ENCODE measurements at places on chromosomes 12 and 14. TPM values are rescaled to one million over a fixed set of nuclear protein-coding genes. Genes with fewer than 3 reads are reported as not detected.

The CLEC7A gene
- total RNA-seq, result 0.17 TPM

The FITM1 gene
- total RNA-seq, result 0.26 TPM

GRCh38 chr14:69519204-69520100 is 34.9 kb downstream of the PLEKHD1 start:
- DNase-seq, result no peak

The TPH2 gene
- not detected for total RNA-seq

The PROX2 gene
- total RNA-seq, result not detected

DNA sequence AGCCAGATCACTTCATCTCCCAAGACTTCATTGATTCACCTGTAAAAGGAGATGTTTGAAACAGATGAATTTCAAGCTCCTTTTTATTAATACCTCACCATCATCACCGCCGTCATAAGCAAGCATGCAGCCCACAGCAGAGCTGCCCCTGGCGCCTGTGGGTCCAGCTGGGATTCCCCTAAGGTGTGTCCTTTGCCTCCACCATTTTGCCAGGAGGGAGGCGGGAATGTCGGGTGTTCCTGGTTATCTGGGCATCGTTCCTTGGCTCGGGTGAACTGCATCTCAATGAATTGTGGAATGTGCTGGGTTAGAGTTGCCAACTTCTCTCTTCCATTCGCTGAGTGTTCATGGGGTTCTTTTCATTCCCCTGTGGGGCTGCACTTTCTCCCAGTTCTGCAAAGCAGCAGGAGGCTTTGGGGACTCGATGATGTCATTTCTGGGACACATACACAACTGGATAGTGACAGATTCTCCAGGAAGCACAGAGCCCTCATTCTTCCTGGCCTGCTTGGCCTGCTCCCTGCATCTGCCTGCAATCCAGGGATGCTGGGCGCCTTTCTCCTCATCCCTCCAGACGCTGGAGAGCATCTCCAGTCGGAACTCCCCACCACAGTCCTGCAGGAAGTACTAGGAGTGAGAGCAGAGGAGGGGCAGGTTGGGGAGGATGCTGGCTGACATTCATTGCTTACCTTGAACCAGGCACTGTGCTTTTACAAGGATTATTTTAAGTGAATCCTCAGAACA is 10.1 kb downstream of the CCND2 start:
- no peak for DNase-seq

DNA sequence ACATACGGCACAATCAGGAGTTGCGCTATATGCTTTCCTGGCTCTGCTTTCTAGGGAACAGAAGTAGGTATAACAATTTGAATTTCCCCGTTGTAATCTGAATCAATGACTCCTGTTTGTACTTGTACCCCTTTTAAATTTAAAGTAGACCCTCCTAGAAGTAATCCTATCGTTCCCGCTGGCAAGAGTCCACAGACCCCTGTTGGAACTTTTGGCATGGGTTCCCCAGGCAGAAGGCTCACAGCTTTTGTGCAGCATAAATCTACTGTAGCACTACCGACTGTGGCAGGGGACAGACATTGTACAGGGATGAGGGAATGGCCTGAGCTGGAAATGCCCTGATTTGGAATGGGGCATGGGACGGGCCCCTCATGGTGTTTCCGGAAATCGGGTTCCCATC is 705.2 kb downstream of the LRFN5 start:
- DNase-seq, result no peak

The FAM90A1 gene
- total RNA-seq, result 0.36 TPM

GRCh38 chr12:6934110-6934509 is 6.4 kb downstream of the ATN1 start:
- DNase-seq, result no peak

The CHGA gene
- not detected for total RNA-seq

The PLCZ1 gene
- total RNA-seq, result not detected

The PLEKHG7 gene
- not detected for total RNA-seq

The MMP17 gene
- total RNA-seq, result 0.39 TPM

Data from activated T-helper 1 cell treated with anti-CD3 and anti-CD28 coated beads, Interleukin-12 subunit alpha, Interleukin-12 subunit beta, Interleukin-2, Interleukin-4 antibody, amounts not matched to agents 30 ng/mL and 10 ng/mL and 1 ng/mL, durations not matched to agents 14 hours and 24 hours and 36 hours (primary cell).